ENCODE measurements at places on chromosomes 12 and 14.

- DNase-seq = no peak
Measured at GRCh38 chr14:78075555-78076277, 94.5 kb upstream of the NRXN3 start.

DNA sequence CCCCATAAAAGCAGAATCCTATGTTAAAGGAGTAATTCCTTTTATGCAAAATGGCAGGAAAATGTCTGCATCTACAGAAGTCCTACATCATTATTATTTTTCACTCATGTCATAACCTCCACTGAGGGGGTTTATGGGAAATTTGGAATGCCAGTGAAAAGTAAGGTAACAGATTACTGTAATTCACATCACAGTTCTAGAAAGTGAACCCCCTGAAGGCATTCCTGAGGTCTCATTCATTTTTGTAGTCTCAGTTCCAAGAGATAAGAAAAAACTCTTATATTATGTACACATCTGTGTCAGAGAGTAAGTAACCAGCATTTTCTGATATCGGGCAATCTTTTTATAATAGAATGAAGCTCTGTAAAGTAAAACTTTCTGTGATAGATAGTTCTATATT is 28.8 kb upstream of the BCAT1 start:
- no peak for DNase-seq

DNA sequence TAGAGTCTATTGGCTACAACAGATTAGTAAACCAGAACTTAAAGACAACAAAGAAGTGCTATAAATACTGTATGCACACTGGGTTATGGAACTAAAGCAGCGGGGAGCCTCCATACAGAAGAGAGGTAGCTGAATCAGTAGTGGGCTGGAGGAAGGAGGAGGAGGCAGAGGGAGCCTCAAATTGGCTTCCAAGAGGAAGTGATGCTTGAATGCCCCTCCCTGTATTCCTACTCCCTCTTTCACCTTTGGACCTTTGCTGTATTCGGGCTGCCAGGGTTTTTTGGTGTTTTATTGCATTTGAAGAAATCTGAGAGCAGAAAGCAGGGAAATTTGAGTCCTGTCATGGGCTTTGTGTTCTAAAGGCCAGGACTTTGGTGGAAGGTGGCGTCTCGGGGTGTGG is 104.0 kb upstream of the PTPRB start:
- peak; percentile 48 for DNase-seq

- DNase-seq = no peak
Measured at GRCh38 chr14:94728950-94729349, 41.0 kb downstream of the GSC start.

DNA sequence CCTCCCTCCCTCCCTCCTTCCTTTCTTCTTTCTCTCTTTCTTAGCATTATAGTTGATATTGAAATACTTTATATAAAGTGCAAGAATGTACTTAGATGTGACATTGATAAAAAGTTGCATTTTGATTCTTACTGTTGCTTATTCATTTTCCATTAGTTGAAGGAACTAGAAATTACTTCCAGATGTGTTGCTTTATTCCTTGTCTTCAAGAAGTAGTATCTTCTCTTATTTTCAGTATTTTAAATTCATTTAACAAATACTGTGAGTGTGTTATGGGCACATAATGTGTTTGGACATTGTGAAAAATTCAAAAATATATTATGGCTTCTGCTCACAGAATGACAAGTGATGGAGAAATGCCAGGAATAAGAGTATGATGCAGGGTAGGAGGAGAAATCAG is 45.6 kb downstream of the TRMT5 start:
- DNase-seq = no peak

DNA sequence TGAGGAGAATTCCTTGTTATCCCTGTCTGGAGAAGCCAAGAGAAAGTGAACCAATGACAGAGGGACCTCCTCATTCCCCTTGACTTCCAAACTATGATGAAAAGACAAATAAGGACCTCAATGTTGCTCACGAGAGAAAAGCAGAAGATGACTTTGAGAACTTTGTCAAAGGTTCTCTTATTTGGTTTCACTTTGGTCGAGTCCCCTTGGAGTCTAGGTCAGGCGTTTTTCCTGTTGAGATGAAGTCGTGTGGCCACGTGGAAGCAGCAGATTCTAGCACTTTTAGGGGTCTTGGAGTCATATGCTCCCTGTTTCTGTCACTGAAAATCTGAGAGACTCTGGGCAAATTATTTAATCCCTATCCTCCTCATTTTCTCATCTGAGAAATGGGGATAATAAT is 33.8 kb upstream of the COL2A1 start:
- no peak for DNase-seq

GRCh38 chr12:114920771-114921554 is 237.0 kb upstream of the TBX3 start:
- no peak for DNase-seq

DNA sequence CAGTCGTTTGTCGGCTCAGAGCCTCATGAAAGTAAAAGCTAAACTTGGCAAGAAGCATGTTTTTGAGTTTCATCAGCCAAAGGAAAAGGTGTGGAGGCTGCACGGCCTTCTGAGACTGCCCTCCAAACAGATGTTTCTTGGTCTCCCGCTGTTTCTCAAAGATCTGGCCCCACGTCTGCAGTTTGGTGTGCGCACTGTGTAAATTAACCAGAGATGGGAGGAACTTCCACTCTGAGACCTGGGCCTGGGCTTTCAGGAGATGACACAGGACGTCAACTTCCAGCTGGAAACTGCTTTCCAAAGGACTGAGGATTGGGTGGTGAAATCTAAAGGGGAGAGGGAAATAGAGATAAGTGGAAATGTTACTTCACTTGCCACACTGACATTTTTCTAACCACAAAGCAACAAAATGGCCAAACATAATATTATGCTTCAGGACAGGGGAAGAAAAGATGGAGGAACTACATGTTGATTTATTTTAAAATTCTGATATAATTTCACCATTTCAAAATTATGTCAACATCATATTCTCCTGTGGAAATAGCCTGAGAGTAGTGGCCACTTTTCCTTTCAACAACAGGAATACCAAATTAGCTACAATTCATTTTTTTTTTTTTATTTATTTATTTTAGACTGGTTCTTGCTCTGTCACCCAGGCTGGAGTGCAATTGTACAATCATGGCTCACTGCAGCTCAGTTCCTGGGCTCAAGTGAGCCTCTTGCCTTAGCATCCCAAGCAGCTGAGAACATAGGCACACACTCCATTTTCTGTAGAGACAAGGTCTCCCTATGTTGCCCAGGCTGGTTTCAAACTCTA is 27.6 kb downstream of the KICS2 start:
- no peak for DNase-seq

GRCh38 chr12:25427337-25428249 is 125.5 kb downstream of the LMNTD1 start:
- DNase-seq = no peak

DNA sequence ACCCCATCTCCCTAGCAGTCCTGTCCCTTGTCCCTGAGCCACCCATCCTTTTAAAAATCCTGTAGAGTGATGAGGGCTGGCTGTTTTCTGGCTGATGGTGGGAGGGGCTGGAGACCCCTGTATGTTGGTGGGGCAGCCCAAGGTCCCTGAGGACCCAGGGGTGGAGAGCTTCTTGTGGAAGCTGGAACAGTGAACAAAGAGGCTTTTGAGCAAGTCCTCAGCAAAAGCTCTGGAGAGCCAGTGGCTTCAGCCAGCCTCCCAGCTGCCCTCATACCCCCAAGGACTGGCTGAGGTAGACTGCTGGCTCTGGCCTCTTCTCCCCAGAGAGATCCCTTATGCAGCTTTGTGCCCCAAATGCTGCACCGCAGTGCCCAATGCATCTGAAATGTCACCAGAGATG is 29.2 kb upstream of the COL2A1 start:
- DNase-seq = no peak

DNA sequence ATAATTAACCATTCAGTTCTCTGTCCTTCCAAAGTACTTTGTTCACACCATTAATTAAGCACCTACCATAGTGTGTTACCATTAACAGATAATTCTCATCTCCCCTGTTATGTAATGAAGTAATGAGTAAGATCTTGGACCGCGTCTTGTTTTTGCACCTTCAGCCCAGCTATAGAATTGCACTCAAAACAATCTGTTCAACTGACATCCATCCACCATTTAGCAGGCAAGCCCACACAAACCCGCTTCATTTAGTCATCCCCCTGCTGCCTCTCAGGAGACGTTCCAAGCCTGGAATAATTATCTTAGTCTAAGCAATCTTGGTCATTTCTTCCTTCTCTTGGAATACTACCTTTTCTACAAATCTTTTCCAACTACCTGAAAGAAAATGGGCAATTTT is 74.4 kb downstream of the DUSP16 start:
- no peak for DNase-seq

DNA sequence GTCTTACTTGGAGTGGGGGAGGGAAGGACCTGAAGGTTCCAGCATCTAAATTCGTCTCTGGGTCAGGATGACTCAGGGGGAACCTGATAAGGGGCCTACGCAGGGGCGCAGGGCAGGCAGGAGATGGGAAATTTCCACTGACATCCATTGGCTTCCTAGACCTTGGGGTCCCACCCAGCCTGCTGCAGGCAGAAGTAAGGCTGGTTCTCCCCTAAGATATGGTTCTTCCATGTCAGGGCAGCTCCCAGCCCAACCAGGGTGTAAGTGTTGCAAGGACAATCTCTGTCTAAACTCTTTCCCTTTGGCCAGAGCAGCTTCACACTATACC is 2.1 kb upstream of the NDRG2 start:
- no peak for DNase-seq

DNA sequence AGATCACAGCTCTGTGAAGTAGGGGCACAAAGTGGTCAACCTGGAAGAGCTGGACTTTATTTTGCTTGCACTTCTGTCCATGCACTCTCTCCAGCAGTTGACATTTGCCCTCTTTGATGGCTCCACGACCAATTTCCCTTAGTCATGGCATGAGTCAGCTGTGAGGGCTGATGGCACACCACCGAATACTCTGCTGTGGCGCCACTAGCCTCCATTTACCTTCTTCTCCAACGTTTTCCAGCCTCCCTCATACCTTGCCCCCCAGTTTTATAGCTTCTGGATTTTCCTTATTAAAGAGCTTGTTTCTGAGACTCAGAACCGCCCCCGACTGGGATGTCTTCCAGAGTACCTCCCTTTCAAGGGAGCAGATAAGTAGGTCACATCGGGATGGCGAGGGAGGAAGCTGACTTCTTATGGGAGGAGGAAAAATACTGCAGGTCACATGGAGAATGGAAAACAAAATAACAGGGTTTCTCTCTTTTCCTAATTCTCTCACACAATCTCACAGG is 17.6 kb downstream of the NINJ2 start:
- DNase-seq = no peak

DNA sequence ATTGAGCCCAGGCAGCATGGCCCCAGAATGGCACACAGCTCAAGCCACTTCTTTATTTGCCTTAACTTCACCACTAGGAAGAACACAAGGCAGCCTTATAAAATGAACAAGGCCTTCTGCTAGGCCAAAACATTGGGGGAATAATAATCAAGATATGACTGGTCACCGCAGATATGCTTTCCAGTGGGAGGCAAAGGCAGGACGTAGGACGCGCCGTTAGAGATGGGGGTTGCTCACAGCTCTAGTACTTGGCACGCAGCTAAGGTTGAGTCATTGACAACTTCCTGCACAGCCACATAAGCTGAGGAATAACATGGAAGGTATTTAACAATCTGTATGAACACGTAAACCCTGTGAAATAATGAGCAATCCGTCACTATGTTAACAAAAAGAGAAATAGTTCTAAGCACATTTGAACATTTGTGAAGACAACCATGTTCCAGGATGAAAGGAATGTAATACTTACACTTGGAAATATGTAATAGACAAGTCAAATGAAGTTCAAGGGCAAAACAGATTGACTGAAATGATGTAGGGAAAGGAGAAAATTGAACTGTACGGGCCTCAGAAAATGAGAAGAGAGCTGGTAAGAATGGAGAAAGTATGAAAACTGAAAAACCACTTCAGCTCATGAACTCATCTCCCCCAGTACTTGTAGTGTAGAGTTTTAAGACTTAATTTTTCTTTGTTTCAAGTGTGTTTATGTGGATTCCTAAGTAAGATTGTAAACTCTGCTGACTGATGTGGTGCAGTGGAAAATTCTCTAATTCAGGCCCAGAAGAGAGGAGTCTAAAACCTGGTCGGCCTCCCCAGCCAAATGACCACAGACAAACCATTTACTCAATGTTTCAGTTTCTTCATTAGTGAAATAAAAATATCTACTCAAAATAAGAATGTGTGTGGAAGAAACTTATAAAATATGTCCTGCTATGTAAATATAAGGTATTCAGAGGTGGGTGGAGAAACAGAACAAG is 59.3 kb upstream of the CCDC91 start:
- DNase-seq = peak; percentile 2

DNA sequence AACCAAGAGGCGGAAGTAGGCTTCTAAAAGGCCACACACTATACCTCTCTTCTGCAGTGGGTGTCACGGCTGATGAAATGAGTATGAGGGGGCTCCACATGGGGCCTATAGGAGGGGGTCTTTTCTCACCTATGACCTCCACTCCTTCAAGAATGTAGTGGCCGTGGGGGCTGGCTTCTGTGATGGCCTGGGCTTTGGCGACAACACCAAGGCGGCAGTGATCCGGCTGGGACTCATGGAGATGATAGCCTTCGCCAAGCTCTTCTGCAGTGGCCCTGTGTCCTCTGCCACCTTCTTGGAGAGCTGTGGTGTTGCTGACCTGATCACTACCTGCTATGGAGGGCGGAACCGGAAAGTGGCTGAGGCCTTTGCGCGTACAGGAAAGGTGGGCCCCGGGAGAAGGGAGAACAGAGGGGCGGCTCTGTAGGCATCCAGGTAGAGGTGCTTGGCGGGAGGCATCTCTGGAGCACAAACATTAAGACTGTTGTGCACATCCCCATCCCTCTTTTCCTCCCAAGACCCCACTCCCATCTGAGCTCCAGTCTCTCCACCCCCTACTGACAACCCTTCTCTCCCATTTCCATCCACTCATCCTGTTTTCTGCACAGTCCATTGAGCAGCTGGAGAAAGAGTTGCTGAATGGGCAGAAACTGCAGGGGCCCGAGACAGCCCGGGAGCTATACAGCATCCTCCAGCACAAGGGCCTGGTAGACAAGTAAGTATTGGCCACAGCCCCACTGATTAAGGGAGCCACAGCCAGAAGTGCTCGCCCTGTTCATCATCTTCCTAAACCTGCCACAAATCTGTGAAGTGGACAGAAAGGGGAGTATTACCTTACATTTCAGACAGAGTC is 3.8 kb downstream of the GPD1 start:
- no peak for DNase-seq

DNA sequence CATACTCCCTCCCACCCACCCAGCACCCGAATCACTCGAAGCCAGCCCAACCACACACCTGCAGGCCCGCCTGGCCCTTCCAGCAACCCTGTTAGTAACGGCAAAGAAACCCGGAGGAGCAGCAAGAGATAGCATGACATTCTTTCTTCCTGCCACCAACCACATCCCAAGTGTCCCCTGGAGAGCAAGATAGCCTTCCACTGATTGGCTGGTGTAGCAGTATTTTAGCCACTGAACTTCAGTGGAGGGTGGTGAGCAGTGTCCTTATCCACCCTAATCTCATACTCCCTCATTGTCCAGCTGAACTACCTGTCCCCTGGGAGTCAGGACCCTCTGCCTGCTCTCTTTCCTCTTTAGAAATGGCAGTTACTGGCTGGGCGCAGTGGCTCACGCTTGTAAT is 769 bp upstream of the SLC39A5 start:
- DNase-seq = no peak

GRCh38 chr14:68365228-68365627 is 427.6 kb downstream of the ZFP36L1 start:
- no peak for DNase-seq

All from small intestine (tissue), 16 donors.